Stimulated activated naive CD4-positive, alpha-beta T cell treated with Interleukin-2 at 50 U/mL for 16 hours (primary cell): ENCODE measurements at places on chromosomes 3 and 15.

DNA sequence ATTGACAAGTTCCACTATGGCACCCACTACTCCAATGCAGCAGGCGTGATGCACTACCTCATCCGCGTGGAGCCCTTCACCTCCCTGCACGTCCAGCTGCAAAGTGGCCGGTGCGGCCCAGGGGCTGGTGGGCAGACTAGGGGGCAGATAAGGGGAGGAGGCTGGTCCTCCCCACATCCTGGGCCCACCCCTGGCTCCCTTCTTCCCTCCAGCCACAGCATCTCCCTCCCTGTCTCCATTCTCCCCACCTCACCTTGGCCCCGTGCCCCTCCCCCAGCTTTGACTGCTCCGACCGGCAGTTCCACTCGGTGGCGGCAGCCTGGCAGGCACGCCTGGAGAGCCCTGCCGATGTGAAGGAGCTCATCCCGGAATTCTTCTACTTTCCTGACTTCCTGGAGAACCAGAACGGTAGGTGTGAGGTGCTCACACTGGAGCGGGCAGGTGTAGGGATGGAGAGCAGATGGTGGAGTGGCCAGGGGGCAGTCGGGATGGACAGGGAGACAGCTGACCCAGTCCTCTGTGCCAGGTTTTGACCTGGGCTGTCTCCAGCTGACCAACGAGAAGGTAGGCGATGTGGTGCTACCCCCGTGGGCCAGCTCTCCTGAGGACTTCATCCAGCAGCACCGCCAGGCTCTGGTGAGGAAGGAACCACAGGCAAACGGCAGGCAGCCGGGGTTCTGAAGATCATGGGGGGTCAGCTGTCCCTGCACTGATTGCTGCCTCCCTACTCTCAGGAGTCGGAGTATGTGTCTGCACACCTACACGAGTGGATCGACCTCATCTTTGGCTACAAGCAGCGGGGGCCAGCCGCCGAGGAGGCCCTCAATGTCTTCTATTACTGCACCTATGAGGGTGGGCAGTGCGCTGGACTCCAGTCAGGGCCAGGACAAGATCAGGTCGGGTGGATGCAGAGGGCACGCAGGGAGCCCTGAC, 26.0 kb downstream of the NBEAL2 start:
- no peak for DNase-seq

DNA sequence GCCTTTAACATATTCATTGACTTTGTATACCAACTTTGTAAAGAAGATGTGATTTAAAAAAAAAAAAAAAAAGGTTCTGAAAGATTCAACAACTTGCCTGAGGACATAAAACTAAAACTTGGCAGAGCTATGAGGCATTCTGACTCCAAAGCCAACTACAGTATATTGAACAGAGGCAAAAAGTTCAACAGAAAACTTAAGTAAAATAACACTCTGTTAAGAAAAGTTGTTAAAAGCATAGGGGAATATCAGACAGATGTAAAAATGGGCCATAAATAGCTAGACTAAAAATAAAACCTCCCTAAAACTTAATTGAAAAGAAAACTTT, 23.4 kb downstream of the GOLIM4 start:
- no peak for DNase-seq

DNA sequence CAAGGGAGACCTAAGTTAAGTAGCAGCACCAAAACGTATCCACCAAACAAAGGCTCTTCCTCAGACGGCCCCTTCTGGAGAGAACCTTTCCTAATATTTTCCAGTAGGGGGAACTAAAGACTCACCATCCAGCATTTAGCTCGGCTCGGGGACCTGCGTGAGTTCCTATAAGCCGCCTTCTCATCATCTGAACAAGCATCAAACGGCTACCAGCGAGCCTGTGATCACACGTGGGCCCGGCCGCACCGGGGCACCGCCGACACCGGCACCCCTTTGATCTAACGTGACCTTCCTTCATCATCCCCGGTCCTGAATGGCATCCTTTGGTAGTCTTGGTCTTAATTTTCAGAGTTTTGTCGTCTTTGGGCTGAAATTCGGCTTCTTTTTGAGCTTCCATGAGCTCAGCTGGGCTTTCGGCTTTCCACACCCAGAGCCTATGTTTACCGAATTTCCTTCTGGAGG, 1.4 kb upstream of the ROBO2 start:
- DNase-seq, result no peak

DNA sequence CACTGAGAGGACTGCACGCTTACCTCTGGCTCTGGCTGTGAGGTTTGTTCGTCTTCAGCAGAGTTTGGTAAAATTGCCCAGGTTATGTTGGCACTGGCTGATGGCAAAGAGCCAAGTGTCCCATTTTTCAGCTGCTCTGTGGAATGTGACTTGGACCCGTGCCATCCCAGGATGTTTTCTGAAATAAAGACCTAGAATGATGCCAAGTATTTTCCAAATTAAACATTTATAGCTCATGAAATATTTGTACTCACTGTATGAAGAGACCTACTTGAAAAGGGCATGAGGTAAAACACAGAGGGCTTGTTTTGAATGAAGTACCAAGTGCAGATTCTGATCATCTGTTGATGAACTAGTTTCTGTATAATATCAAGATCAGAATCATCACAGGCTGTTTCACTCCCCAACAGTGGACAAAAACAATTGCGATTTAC, 200.5 kb downstream of the STT3B start:
- no peak for DNase-seq

- no peak for DNase-seq
These were observed 69.0 kb downstream of the ANKRD28 start for GRCh38 chr3:15728766-15729165.

DNA sequence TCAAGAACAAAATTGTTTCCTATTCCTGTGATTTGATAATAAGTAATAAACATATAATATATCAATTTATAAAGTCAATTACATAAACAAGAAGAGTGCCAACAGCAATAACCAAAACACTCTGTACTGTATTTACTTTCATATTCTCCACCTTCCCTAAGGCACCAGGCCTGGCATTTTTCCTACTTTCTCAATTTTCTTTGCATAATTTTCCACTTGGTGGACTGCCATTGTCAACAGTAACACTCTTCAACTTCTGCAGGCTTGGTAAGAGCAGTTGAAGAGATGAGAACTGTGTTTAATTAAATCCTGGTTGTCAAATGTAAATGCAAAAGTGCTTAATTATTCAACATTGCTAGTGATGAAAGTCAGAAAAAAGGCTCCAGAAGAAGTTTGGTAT, 229.8 kb upstream of the PLSCR5 start:
- no peak for DNase-seq

DNA sequence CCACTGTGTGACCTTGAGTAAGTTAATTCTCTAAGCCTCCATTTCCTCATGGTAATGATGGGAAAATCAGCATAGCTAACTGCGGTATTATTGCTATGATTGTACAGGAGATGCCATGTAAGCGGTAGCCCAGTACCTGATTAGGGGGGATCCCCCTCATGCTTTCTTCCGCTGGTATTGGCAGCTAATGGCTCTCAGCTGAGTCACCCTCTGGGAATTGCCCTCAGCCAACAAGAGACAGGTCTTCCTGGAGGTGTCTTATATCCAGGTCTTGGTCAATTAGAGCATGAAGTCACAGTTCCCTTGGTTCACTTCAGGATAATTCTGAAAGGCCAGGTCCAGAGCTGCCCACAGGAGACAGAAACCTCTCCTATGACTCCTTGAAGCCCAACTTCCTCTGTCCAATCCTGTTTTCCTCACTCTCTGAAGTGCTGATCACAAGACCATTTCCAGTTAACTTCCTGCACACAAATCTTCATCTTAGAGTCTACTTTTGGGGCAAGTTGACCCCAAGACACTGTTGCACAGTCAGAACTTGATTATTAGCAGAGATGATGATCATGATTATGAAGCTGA, 724.7 kb upstream of the ZNF385D start:
- DNase-seq, result no peak
